ENCODE measurements at places on chromosomes 1 and 21. TPM values are rescaled to one million over a fixed set of nuclear protein-coding genes. Genes with fewer than 3 reads are reported as not detected.

GRCh38 chr1:117286562-117286961 lies 75.8 kb upstream of the VTCN1 start:
- DNase-seq: no peak

- DNase-seq: no peak
Measured at GRCh38 chr1:172674831-172675613, 16.1 kb downstream of the FASLG start.

DNA sequence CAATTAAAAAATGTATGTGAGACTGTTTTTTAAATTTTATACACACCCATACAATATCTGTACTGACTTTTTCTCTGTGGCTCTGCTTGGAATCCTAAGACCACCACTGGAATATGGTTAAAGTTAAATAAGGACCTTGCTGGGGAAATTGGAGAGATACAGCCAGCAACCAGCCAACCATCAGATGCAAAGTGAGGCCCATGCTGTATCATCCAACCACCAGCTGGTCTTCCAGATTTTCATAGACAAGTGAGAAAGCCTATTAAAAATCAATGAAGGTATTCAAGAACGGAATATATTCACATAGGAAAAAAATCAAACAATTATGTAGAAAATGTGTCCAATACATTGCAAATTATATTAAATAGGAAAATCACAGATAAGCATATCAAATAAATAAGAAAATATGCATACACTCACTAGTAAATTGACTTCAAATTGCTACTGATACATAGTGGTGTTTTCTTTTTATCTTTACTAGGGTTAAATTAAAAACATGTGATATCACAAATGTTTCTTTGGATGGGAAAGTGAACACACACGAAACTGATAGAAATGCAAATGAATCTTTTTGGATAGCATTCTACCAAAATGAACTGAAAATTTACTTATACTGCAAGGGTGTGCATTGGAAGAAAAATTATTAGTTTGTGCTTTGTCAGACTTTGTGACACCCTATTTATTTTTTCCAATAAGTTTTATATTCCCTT lies 1486.3 kb downstream of the BRINP3 start:
- no peak for DNase-seq

GRCh38 chr1:112435448-112435847 lies 39.4 kb downstream of the CTTNBP2NL start:
- no peak for DNase-seq

DNA sequence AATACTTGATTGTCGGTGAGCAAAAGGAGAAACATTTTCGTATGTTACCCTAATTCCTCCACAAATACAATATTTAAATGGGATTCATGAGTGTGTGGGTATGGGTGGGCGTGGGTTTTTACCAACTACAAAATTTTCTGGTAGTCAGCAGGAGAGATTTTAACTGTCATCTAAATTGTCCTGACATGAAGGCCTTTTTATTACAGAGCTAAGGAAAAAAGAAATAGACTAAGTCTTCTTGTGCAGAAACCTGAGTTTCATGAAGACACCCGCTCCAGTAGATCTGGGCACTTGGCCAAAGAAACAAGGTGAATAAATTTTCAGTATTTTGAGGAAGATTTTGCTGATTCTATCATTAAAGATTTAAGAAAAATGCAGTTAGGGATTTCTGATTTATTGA lies 752 bp downstream of the RGS18 start:
- no peak for DNase-seq

- DNase-seq: peak; percentile 85
Measured at GRCh38 chr1:157968508-157968907, 24.9 kb upstream of the KIRREL1 start.

DNA sequence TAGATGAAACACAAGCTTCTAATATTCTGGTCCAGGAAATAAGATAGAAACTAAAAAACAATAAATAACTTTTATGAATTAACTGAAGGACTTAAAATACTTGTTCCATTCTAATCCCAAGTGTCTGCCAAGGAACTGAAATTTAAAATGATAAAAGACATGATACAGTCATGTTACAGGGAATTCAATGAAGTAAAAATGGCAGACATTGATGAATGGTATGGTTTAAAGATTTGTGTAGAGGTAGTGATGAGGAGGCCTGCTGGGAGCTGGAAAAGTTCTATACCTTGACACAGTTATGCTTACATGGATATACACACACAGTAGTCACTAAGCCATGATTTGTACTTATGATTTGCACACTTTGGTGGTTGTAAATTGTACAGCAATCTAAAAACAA lies 2.1 kb upstream of the UBR4 start:
- no peak for DNase-seq

DNA sequence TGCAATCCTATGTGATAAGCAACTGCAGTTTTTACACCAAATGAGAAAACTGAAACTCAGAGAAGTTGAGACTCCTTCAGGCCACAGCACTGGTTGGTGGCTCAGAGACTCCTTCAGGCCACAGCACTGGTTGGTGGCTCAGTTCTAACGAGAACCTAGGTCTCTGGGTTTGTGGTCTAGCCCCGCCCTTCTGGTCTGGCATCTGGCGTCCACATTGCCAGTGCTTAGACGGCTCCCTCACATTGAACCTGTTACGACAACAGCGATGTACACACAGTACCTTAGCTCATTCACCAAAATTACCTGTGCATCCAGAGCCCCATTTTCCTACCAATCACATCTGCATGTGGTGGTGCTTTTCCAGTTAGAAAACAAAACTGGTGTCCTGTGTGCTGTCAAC lies 66.1 kb downstream of the NID1 start:
- no peak for DNase-seq

DNA sequence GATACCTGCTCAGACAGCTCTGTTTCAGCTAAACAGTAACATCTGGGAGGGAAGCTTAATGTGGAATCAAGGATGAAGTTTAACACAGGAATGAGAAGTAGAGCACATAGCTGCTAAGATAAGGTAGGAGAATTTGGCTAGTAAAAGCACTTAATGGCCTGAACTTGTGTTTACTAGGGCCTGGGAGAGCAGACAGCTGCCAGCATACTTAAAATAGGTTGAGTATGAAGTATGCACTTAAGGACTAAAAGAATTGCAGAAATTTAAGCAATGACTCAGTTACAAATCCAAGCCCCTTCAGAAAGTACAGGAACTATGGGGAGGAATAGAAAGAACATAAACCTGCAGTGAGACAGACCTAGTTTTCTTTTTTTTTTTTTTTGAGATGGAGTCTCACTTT lies 53.0 kb downstream of the BACH1 start:
- no peak for DNase-seq

The NID1 gene
- 12.1 TPM for total RNA-seq

The PAQR6 gene
- total RNA-seq: 3.0 TPM

The C2CD2 gene
- total RNA-seq: 17.7 TPM

The AZIN2 gene
- total RNA-seq: 22.7 TPM

The CORT gene
- total RNA-seq: 0.34 TPM
